ENCODE measurements at places on chromosomes 2 and 18. TPM values are rescaled to one million over a fixed set of nuclear protein-coding genes. Genes with fewer than 3 reads are reported as not detected.

LGALSL gene
- total RNA-seq: 1.5 TPM

- H3K4me1 ChIP-seq: no peaks in the 10 kb centered on the region
- H3K27me3 ChIP-seq: peaks cover 2% of the 10 kb centered on the region
- no peak for DNase-seq
- no peaks in the 10 kb centered on the region for H3K36me3 ChIP-seq
- no peak overlapping the region for H3K4me3 ChIP-seq
- no peak overlapping the region for H3K27ac ChIP-seq
Measured at GRCh38 chr18:10851824-10852319, 297.5 kb downstream of the PIEZO2 start.

DNA sequence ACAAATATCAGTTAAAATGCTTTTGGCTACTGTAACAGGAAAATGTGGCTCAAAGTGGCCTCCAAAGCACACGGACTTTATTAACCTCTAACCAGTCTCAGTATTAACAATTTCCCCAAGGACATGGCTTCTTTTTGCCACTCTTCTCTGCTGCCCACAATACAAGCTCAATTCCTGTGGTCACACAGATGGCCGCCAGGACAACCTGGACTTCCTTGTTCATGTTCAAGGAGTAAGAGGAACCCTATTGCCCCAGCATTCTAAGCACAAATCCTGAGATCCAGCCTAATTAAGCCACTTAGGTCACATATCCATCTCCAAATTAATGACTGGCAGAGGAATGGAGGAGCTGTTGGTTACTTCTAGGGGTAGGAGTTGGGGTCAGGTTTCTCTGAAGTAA lies 38.2 kb downstream of the AOX1 start:
- H3K27ac ChIP-seq: no peak overlapping the region
- H3K4me3 ChIP-seq: no peak overlapping the region
- H3K36me3 ChIP-seq: no peaks in the 10 kb centered on the region
- H3K4me1 ChIP-seq: no peaks in the 10 kb centered on the region
- peaks cover 3% of the 10 kb centered on the region for H3K27me3 ChIP-seq

GRCh38 chr2:26195040-26195984 lies 22.4 kb downstream of the GAREM2 start:
- H3K4me1 ChIP-seq: peaks cover 4% of the 10 kb centered on the region
- no peak overlapping the region for H3K4me3 ChIP-seq
- DNase-seq: no peak
- peaks cover 20% of the 10 kb centered on the region for H3K36me3 ChIP-seq
- H3K27me3 ChIP-seq: no peaks in the 10 kb centered on the region

GRCh38 chr2:216636551-216637450 lies 3.6 kb downstream of the IGFBP2 start:
- no peaks in the 10 kb centered on the region for H3K36me3 ChIP-seq
- H3K27ac ChIP-seq: no peak overlapping the region
- H3K4me1 ChIP-seq: peaks cover 27% of the 10 kb centered on the region
- no peak overlapping the region for H3K4me3 ChIP-seq
- peaks cover 57% of the 10 kb centered on the region for H3K27me3 ChIP-seq

DNA sequence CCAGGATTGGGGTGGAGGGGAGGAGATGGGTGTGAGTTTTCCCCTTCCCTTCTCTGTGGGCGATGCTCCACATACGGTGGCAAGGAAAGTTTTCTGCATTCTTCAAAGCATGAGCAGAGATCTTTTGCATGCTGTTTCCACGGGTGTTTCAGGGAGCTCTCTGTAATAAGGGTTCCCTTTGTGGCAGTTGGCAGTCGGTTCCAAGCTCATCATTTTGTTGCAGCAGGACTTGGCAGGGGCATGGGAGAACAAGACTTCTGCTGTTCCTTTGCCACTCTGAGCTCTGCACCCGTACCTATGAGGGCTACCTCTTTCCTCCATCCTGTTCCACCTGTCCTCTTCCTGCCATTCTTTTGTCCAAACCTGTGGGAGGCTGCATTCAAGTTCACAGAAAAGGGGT lies 71.3 kb upstream of the SPRED2 start:
- H3K27ac ChIP-seq: no peak overlapping the region
- no peak overlapping the region for H3K4me3 ChIP-seq
- no peaks in the 10 kb centered on the region for H3K4me1 ChIP-seq
- H3K36me3 ChIP-seq: no peaks in the 10 kb centered on the region
- H3K27me3 ChIP-seq: no peaks in the 10 kb centered on the region
- no peak for DNase-seq

GRCh38 chr18:21300908-21301200 lies 58.8 kb downstream of the GREB1L start:
- H3K27me3 ChIP-seq: peaks cover 15% of the 10 kb centered on the region
- no peaks in the 10 kb centered on the region for H3K4me1 ChIP-seq
- no peak overlapping the region for H3K27ac ChIP-seq

- no peak overlapping the region for H3K4me3 ChIP-seq
- no peak for DNase-seq
- H3K27me3 ChIP-seq: no peaks in the 10 kb centered on the region
- H3K36me3 ChIP-seq: no peaks in the 10 kb centered on the region
Measured at GRCh38 chr2:137002896-137003295, 237.6 kb downstream of the THSD7B start.

GRCh38 chr18:36454245-36454644 lies 156.7 kb downstream of the FHOD3 start:
- no peaks in the 10 kb centered on the region for H3K4me1 ChIP-seq
- H3K27me3 ChIP-seq: peaks cover 15% of the 10 kb centered on the region
- no peaks in the 10 kb centered on the region for H3K36me3 ChIP-seq
- H3K27ac ChIP-seq: no peak overlapping the region
- H3K4me3 ChIP-seq: no peak overlapping the region

HOXD12 gene
- total RNA-seq: not detected

- H3K4me1 ChIP-seq: no peaks in the 10 kb centered on the region
- H3K27ac ChIP-seq: no peak overlapping the region
- DNase-seq: no peak
- H3K36me3 ChIP-seq: no peaks in the 10 kb centered on the region
- peaks cover 3% of the 10 kb centered on the region for H3K27me3 ChIP-seq
Measured at GRCh38 chr2:29644949-29645348, 276.4 kb downstream of the ALK start.

DNA sequence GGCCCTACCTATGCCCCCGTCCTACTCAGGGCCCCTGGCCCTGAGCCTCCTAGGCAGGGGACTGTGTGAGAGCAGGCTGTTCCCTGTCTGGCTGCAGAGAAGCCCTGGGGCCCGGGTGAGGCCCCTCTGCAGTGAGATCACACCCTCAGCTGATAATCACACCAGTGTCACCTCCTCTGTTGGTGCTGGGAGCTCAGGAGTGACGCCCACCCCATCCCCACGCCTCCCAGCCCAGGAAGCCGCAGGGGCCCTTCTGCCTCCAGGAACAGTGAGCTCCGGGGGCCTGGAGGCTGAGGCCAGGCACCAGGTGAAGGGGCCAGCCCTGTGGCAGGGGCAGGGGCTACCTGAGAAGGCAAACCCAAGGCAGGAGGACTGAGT lies 20.0 kb downstream of the KCNIP3 start:
- H3K27me3 ChIP-seq: peaks cover 2% of the 10 kb centered on the region
- no peak for DNase-seq
- no peaks in the 10 kb centered on the region for H3K36me3 ChIP-seq
- no peaks in the 10 kb centered on the region for H3K4me1 ChIP-seq

MDH1B gene
- total RNA-seq: 0.86 TPM

- H3K27ac ChIP-seq: no peak overlapping the region
- H3K4me1 ChIP-seq: no peaks in the 10 kb centered on the region
- no peaks in the 10 kb centered on the region for H3K36me3 ChIP-seq
- DNase-seq: no peak
- no peak overlapping the region for H3K4me3 ChIP-seq
Measured at GRCh38 chr2:162490761-162491470, 147.0 kb downstream of the GCA start.

CNNM4 gene
- total RNA-seq: 5.6 TPM

- H3K36me3 ChIP-seq: no peaks in the 10 kb centered on the region
- no peak for DNase-seq
- no peaks in the 10 kb centered on the region for H3K27me3 ChIP-seq
- H3K4me1 ChIP-seq: no peaks in the 10 kb centered on the region
- no peak overlapping the region for H3K27ac ChIP-seq
Measured at GRCh38 chr18:79878741-79879378, 72.6 kb downstream of the SLC66A2 start.

DNA sequence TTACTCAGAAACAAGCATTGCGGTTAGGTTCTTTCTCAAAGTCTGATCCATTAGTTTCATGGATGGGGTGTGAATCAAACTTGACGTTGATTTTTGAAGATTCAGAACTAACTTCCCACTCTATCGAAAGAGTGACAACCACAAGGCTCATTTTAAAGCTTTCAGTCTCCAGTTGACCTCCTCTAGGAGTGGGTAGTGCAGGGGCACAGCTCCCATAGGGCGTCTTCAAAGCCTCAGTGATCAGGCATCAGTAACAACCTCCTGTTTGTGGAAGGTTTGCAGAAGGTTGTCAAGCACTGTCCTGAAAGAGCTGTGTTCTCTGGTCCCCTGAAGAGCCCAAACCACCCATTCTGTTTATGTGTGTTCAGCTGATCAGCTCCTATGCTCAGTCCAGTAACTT lies 10.2 kb downstream of the MTCL1 start:
- H3K4me3 ChIP-seq: no peak overlapping the region
- peaks cover 10% of the 10 kb centered on the region for H3K27me3 ChIP-seq
- no peak overlapping the region for H3K27ac ChIP-seq
- DNase-seq: no peak

PFN4 gene
- total RNA-seq: 0.32 TPM

POLR1B gene
- 36.1 TPM for total RNA-seq

- H3K4me1 ChIP-seq: peaks cover 72% of the 10 kb centered on the region
- H3K36me3 ChIP-seq: peaks cover 6% of the 10 kb centered on the region
- peak overlapping the region; percentile 92 for H3K4me3 ChIP-seq
- no peaks in the 10 kb centered on the region for H3K27me3 ChIP-seq
- peak; percentile 28 for DNase-seq
- peak overlapping the region; percentile 100 for H3K27ac ChIP-seq
Measured at GRCh38 chr2:70125498-70125898, 38.2 kb downstream of the PCBP1 start.

CLHC1 gene
- total RNA-seq: 2.4 TPM

PPP1R1C gene
- not detected for total RNA-seq

GRCh38 chr2:74927621-74928020 lies 30.8 kb upstream of the POLE4 start:
- no peaks in the 10 kb centered on the region for H3K4me1 ChIP-seq
- DNase-seq: no peak
- peaks cover 14% of the 10 kb centered on the region for H3K36me3 ChIP-seq
- no peak overlapping the region for H3K4me3 ChIP-seq

GRCh38 chr2:110946902-110947301 lies 173.8 kb upstream of the BCL2L11 start:
- H3K4me3 ChIP-seq: no peak overlapping the region
- no peak for DNase-seq
- H3K36me3 ChIP-seq: no peaks in the 10 kb centered on the region
- H3K27me3 ChIP-seq: no peaks in the 10 kb centered on the region
- no peak overlapping the region for H3K27ac ChIP-seq
- no peaks in the 10 kb centered on the region for H3K4me1 ChIP-seq

- no peaks in the 10 kb centered on the region for H3K4me1 ChIP-seq
- no peak for DNase-seq
- no peaks in the 10 kb centered on the region for H3K27me3 ChIP-seq
- no peaks in the 10 kb centered on the region for H3K36me3 ChIP-seq
- peak overlapping the region; percentile 11 for H3K27ac ChIP-seq
Measured at GRCh38 chr2:19048593-19049266, 309.7 kb downstream of the OSR1 start.

DNA sequence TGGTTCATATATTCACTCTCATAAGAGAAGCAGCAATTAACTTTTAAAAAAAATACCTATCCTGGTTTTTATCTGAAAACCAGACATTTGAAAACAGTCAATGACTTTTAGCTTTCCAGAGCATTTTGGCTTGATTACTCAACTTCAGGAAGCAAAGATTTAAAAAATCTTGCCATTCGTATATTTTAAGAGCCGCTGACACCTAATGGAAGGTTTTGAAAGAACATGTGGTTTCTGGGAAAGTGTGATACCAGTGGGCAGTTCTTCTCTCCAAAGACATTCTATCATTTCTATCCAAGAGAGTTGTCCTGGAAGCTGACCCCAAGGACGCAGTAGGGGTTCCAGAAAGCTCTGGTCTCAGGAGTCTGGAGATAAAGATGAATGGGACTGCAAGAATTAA lies 234.7 kb downstream of the TTC32 start:
- no peaks in the 10 kb centered on the region for H3K36me3 ChIP-seq
- H3K27ac ChIP-seq: no peak overlapping the region
- no peaks in the 10 kb centered on the region for H3K4me1 ChIP-seq
- peaks cover 7% of the 10 kb centered on the region for H3K27me3 ChIP-seq
- H3K4me3 ChIP-seq: no peak overlapping the region

DNA sequence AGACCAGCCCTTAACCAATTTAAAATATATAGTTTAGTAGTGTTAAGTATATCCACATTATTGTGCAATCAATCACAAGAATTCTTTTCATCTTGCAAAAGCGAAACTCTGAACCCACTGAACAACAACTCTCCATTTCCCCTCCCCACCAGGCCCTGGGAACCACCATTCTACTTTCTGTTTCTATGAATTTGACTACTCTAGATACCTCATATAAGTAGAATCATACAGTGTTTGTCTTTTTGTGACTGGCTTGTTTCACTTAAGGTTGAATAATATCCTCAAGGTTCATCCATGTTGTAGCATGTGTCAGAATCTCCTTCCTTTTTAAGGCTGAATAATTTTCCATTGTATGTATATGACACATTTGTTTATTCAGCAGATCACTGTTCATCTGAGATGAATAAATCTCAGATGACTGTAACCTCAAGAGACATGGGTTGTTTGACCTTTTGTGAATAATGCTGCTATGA lies 8.1 kb upstream of the SOS1 start:
- H3K27ac ChIP-seq: peak overlapping the region; percentile 79
- no peak overlapping the region for H3K4me3 ChIP-seq
- DNase-seq: peak; percentile 88
- H3K27me3 ChIP-seq: no peaks in the 10 kb centered on the region
